Activated naive CD4-positive, alpha-beta T cell treated with anti-CD3 and anti-CD28 coated beads for 36 hours (primary cell): ENCODE measurements at places on chromosomes 16 and 17. TPM values are rescaled to one million over a fixed set of nuclear protein-coding genes. Genes with fewer than 3 reads are reported as not detected.

DNA sequence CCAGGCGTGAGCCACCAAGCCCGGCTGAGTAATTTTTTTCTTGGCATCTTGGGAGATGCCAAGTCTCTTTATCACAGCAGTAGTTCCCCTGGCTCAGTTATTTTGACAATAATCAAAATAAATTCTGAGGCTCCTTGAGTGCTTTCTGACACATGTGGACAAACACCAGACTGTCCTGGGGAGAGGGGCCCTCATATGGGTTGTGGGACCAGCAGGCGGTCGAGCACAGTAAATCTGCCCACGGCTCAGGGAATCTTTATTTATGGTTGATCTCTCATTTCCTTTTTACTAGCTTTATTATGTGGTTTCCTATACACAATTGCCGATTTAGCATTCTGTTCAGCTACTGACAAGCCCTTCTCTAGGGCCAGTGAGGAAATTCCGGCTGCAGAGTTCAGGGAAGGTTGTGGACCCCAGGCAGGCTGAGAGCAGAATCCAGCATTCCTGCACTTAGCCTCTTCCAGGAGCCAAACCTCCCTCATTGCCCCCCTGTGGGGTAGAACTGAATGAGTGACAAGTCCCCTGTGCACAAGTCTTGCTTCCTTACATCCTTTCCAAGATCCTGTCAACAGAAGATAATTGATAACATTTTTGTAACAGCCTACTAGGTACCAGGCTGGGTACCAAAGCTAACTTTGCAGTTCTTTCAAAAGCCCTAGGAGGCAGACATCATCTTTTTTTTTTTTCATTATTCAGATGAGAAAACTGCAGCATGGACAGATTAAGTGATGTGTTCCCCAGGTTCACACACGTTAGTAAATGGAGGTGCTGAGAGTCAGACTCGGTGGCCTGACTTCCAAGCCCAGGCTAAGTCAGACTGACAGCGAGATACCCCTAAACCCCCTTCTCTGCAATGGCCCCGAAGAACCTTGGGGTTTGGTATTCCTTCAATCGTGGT is 40.2 kb downstream of the HS3ST3B1 start:
- DNase-seq: no peak

Gene ETV4
- 1.9 TPM for total RNA-seq

Gene ZNF785
- total RNA-seq: 13.2 TPM

- no peak for DNase-seq
Measured at GRCh38 chr17:17510456-17511292, 14.5 kb upstream of the RASD1 start.

GRCh38 chr17:8163978-8164814 is 1.4 kb upstream of the VAMP2 start:
- peak; percentile 95 for DNase-seq

GRCh38 chr17:14866266-14866665 is 398.9 kb downstream of the PMP22 start:
- DNase-seq: no peak

DNA sequence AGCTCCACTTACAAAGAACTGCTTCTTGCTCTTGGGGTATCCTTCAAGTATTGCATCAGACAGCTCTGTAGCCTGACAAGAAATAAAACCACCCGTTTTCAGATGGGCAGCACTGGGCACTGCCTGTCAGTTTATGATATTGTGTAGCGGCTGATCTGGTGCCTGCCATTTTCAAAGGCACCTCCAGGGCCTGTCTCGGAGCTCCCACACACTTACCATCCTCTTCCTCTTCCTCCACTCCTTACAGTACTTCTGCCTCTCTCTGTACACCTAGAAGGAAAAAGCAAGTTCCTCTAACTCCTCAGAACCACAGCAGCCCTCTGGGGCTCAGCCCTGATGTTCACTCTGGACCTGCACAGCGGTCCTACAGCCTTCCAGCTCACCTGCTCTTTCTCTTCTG is 4.4 kb downstream of the PSMC3IP start:
- no peak for DNase-seq

Gene TEX14
- total RNA-seq: 0.24 TPM
